ENCODE measurements at places on chromosomes 3 and 15.

DNA sequence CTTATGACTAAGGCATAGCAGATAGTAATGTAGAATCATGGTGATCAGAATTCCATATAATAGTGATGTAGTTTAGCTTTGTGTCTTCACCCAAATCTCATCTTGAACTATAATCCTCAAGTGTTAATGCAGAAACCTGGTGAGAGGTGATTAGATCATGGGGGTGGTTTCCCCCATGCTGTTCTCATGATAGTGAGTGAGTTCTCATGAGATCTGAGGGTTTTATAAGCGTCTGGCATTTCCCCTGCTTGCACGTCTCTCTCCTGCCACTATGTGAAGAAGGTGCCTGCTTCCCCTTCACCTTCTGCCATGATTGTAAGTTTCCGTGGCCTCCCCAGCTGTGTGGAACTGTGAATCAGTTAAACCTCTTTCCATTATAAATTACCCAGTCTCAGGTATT lies 138.7 kb upstream of the CBLB start:
- no peak for DNase-seq

GRCh38 chr3:123884993-123885392 lies 861 bp upstream of the MYLK start:
- DNase-seq, result no peak

GRCh38 chr3:167762296-167762695 lies 26.8 kb downstream of the SERPINI1 start:
- no peak for DNase-seq

- DNase-seq, result no peak
Measured at GRCh38 chr3:148036331-148036876, 627.2 kb downstream of the ZIC1 start.

DNA sequence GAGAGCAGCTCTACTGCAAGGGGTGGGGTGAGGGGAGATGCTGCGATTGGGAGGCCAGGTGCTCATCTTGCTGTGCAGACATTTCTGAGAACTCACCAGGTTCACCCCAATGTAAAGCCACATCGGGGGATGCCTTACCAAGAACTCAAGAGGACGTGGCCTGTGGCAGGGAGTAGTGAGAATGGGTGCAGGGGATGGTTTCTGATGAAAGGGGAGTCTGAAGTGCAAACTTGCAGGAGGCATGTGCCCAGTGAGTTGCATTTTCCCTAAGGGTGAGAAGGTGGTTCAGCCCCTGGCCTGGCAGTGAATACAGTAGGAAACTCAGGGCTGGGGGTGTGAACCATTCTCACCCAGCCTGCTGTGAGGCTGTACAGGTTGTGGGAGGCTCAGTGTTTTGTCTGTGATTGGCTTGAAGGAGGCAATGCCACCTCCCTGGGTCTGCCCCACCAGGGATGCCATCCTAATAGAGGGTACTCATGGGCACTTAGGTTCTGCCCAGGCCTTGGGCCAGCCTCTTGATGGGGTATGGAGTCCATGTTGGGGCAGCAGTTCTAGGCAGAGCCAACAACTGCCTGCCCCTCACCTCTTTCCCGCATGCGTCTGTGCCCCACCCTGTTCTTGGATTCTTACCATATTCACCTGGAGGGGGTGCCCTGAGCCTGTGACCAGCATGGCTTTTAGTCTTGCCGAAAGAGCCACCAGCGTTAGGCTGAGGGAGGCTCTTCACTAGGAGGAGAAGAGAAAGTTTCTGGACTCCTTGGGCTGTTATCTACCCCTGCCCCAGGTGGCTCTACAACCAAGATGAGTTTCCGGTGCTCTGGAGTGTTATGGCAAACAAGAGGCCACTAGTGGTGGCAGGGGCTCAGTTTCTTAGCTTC lies 4.5 kb downstream of the HEMK1 start:
- DNase-seq, result no peak

- no peak for DNase-seq
Measured at GRCh38 chr3:104810896-104811295, 555.8 kb upstream of the ALCAM start.

GRCh38 chr3:99246010-99246654 lies 344.6 kb upstream of the DCBLD2 start:
- no peak for DNase-seq

GRCh38 chr3:140715035-140715434 lies 37.2 kb downstream of the TRIM42 start:
- DNase-seq, result no peak

DNA sequence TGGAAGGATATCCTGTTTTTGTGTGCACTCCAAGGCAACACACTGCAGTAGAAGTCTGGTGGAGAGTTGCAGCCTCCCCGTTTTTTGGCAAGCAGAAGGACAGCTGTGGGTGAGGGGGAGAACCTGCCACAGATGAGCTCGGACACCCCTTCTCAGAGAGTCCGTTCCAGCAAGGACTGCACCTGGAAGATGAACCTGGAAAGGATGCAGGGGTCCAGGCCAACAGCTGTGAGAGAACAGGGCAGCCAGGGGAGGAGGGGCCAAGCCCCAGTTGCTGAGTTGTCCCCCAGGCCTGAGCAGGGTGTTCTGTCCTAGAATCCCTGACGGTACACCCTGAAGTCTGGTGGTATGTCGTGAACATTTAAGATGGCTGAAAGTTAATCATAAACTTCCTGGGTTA lies 30.2 kb downstream of the ZXDC start:
- no peak for DNase-seq

DNA sequence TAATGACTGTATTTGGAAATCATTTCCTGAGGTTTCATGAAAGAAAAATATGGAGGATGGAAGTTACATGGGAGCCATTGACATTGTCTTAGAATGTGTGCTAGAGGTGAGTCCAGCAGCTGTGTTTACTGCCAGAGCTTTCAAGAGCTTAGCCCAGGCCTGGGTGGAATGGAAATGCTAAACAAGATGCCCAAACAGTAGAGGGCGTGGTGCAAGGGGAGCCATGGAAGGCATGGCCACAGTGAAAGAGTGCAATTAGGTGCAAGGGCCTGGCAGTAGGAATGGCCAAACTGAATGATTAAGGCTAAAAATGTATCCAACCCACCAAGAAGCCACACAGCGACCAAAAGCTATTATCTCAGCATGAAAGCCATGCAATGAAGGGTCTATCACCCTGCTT lies 257.7 kb upstream of the NR2F2 start:
- no peak for DNase-seq

DNA sequence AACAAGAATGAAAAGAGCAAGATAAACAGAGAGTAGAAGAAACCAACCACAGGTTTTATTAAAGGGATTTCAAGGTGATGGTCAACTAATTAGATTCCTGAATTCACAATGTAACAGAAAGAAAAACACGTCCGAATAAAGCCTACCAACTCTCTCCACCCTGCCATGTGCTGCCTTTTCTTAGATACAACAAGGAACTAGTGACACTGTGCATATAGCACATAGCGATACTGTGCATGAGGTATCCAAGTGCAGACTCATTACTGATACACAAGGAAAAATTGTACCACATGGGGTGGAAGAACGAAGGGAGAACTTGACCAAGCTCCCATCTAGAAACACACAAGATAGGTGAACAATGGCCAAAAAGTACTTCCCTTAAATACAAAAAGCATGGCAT lies 154.6 kb downstream of the MAGI1 start:
- no peak for DNase-seq

GRCh38 chr3:42855219-42855546 lies 20.5 kb downstream of the CYP8B1 start:
- DNase-seq, result no peak

DNA sequence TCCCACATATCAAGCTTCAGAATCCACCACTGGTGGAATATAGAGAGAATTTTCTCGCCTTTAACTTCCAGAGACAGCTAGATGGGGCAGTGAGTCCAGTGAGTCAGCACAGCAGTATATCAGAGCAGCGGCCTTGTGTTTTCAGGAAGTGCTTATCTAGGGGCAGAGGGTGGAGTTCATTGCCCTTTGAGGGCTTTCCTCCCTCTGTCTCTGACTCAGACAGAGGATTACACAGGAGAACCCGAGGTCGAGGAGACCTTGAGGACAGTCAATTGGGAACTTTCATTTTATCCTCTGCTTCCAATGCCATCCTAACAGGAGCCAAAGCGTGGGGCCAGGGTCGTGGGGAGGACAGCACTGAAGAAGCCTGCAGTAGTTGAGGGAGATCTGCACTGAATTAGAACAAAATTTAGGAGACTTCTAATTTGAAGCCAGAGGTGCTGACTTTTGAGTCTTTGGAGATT lies 109.6 kb upstream of the UMPS start:
- no peak for DNase-seq

- no peak for DNase-seq
Measured at GRCh38 chr3:142159083-142159740, 9.9 kb upstream of the TFDP2 start.

- DNase-seq, result no peak
Measured at GRCh38 chr3:4394048-4394447, 73.0 kb downstream of the SUMF1 start.

GRCh38 chr3:195698325-195698646 lies 22.5 kb upstream of the MUC20 start:
- DNase-seq, result no peak

DNA sequence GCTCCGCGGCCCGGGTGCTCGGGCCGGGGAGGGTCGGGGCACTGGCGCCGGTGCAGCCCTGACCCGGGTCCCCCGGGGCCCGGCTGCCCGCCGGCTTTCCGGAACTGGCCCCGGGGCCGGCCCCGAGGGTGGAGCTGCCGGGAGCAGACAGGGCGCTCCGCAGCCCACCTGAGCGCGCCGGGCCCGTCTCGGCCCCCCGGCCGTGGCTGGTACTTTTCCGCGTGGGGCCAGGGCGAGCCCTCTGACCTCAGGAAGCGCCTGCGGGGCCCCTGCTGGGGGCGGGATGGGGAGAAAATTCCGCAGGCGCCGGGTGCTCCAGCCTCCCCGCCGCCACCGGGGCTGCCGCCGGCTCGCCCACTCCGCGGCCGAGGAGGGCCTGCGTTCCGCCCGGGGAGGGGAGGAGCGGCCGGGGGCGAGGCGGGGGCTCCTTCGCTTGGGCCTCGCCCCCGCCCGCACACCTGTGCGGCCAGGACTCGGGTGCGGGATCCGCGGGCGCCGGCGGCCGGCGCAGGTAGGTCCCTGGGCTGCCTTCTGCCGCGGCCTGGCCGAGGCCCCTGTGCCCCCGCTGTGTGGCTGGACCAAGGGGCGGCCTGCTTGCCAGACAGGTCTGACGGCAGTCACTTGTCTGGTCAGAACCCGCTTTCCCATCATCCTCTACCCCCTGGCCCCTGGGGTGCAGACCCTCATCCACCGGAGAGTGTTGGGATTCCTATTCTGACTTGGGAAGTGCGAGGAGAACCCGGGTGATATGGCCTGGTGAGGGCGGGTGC lies 3.5 kb downstream of the FURIN start:
- no peak for DNase-seq

GRCh38 chr3:119301662-119302061 lies 7.5 kb downstream of the ARHGAP31 start:
- no peak for DNase-seq

- DNase-seq, result no peak
Measured at GRCh38 chr15:98658831-98659699, 10.7 kb downstream of the IGF1R start.

- no peak for DNase-seq
Measured at GRCh38 chr15:101611007-101611406, 41.2 kb downstream of the TM2D3 start.

DNA sequence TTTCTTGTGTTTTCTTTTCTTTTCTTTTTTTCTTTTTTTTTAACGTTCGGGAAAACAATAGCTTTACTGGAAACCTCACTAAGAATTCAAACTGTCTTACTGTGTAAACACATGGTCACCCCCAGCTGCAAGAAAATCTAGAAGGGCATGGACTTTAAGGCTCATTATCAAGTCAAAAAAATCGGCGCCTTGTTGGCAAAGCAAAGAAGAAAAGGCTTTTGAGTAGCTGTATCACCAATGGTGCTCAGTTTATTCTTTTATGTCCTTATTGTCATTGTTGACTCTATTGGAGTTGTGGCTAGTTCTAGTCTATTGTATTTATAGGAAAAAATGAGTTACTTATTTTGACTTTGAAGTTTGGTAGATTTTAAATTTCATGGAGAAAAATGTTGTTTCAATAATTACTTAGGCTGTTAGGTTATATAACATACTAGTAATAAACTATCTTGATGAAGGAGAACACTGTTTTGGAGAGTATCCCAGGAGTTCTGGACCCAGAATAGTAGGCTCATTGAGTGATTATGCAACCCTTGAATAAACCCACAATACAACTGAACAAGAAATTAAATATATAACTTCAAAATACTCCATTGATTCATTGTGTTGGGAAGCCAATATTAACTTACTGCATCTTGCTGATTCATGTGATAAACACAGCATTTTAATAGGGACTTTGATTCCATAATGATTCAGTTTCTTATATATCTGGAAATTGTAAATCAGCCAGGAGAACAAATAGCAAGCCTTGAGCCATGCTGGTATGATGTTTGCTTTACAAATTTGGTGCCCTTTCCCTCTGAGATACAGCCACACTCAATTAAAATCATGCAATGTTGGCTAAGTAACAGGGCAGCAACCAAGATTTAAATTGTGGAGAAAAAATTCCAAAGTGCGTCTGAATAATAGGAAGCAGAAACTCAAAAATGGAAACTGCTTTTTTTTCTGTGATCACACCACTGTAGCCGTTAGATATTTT lies 27.8 kb upstream of the GOLIM4 start:
- no peak for DNase-seq

DNA sequence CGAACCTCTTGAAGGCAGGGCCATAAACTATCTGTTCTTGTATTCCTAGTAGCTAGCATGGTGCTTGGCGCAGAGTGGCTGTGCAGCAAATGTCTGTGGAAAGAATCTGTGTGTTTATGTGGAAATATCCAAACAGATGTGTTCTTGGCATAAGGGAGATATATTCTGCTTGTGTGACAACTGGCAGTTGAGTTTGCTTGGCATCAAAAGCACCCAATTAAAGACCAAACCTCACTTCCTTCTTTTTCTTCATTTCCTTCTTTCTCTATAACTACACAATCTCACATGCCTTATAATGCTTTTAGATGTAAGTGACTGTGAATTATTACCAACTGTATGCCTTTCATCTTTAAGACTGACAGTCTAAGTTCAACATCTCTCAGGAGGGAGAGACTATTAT lies 296.5 kb downstream of the SLC9A9 start:
- DNase-seq, result no peak

GRCh38 chr3:34881026-34881425 lies 758.3 kb upstream of the ARPP21 start:
- DNase-seq, result no peak

DNA sequence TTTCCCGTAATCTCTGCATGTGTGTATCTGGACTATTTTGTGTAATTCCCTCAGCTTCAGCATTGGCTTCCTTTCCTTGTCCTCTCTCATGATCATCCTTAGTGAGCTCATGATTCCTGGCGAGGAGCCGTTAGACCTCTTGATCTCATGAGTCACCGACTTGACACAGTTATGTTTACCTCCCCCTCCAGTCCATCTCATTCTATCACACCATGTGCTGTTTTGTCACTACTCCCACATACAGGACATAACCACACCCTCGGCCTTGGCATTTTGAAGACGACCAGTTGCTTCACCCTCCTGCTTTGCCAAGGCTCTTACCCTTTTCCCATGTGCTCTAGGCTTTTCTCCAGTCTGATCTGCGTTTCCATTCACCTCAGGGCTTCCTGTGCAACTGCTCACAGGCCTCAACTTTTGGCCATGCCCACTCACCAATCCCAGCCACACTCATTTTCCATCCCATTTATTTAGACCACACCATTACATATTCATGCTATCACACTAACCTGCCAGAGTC lies 41.5 kb downstream of the CP start:
- peak; percentile 79 for DNase-seq

GRCh38 chr15:40856746-40857145 lies 12.9 kb downstream of the SPINT1 start:
- no peak for DNase-seq

- no peak for DNase-seq
Measured at GRCh38 chr15:95286352-95286880, 1044.1 kb upstream of the NR2F2 start.

All from GOT3 (cell line).